ENCODE measurements at places on chromosomes 4 and X.

- DNase-seq, result no peak
These were observed 61.9 kb upstream of the PAGE4 start for GRCh38 chrX:49767236-49767635.

GRCh38 chr4:138805736-138806135 lies 209.8 kb upstream of the NOCT start:
- DNase-seq, result no peak

GRCh38 chr4:59712470-59712869 lies 1487.7 kb upstream of the ADGRL3 start:
- no peak for DNase-seq

DNA sequence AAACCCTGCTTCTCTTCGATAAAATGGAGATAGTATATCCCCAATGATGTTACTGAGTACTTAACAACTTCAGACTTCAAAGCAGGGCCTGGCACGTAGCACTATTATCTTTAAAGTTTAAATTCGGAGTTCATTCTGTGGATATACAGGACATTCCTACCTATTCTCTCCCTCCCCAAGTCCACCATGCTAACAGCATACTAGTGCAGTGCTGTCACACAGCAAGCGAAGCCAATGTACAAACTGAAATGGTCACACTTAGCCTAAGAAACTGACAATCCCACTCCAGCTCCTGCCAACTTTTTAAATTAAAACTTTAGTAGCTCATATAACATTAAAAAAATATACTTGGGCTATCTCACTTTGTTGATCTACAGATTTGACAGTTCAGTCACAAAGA lies 1.2 kb upstream of the DNAJB14 start:
- DNase-seq, result no peak

DNA sequence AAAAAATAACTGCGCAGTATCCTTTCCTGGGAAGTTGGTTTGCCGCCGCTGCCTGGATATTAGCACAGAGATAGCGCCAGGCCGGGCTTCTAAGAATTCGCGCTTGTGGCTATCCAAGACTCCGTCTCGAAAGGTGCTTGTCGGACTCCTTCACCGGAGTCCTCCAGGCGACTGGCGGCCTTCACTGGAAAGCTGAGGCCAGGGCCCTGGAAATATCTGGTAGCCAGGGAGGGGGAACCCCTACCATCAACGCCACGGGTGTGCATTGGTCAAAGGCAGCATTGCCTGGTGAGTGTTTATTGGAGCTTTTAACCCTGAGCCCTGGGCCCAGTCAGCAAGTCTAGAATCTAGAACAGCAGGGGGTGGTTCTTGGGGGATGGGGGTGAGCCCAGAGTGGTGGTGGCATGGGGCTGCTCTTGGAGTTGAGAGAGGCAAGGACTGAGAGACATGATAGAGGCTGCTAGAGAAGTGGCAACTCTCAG lies 577 bp upstream of the PIM2 start:
- DNase-seq, result no peak

DNA sequence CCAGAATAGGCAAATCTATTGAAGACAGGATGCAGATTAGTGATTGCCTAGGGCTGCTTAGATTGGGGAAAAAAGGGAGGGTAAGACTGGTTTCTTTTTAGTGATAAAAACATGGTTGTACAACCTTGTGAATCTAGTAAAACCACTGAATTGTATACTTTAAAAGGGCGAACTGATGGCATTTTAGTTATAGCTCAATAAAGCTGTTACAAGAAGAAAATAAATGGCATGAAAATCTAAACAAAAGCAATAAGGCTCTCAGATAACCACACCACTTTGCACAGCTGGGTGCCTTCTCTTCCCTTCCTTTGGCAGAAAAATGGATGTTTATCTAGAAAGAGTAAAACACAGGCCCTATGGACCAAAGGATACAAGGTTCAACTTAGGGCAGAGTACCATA lies 69.6 kb downstream of the F9 start:
- DNase-seq, result no peak

Measured in sigmoid colon (tissue), 7 donors.